IPS DF 6.9 (cell line): ENCODE measurements at places on chromosomes 4 and X.

GRCh38 chrX:114841051-114841450, 176.4 kb downstream of the IL13RA2 start:
- no peak for DNase-seq

GRCh38 chr4:85496126-85496849, 21.3 kb downstream of the ARHGAP24 start:
- DNase-seq, result no peak

- no peak for DNase-seq
Observed at GRCh38 chrX:45801554-45801953, 600.9 kb upstream of the DIPK2B start.

GRCh38 chr4:65600656-65601055, 69.6 kb downstream of the EPHA5 start:
- DNase-seq, result no peak

DNA sequence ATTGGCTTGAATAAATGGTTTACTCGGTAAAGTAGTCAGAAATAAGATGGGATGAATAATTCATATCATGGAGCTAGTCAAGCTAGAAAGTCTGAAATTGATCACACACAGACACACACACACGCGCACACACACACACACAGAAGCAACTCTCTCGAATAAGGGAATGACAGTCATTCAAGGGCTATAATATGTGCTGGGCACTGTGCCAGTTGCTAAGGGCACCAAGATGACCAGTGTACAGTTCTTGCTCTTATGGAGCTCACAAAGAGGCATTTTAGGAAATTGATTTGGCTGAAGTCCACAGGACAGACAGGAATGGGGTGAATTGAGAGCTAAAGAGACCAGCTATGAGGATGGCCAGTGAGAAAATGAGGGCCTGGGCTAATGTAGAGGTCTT, 34.2 kb upstream of the SH3D19 start:
- no peak for DNase-seq

GRCh38 chr4:167020410-167020809, 213.9 kb downstream of the SPOCK3 start:
- no peak for DNase-seq

GRCh38 chr4:156656896-156657295, 314.7 kb downstream of the PDGFC start:
- DNase-seq, result no peak

- DNase-seq, result no peak
Observed at GRCh38 chr4:42646013-42646784, 10.7 kb downstream of the ATP8A1 start.

- DNase-seq, result no peak
Observed at GRCh38 chr4:48774760-48775710, 5.0 kb downstream of the FRYL start.

- no peak for DNase-seq
Observed at GRCh38 chrX:29652484-29652883, 562.9 kb upstream of the MAGEB2 start.

DNA sequence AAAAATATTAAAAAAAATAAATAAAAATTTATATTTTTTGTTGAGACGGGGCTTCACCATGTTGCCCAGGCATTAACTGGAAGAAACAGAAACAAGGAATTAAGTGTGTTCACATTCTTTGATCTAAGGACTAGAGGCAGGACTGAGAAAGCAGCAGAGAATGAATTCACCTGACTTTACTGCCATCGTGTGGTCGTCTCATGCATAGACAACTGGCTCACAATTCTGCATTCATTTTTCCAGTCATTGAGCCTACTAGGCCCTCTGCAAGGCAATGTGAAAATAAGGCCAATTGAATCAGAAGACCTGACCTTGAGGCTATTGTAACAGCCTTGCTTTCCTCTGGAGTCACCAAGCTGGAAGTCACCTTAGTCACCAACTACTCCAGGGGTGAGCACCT, 37.4 kb downstream of the LHFPL1 start:
- peak; percentile 18 for DNase-seq

DNA sequence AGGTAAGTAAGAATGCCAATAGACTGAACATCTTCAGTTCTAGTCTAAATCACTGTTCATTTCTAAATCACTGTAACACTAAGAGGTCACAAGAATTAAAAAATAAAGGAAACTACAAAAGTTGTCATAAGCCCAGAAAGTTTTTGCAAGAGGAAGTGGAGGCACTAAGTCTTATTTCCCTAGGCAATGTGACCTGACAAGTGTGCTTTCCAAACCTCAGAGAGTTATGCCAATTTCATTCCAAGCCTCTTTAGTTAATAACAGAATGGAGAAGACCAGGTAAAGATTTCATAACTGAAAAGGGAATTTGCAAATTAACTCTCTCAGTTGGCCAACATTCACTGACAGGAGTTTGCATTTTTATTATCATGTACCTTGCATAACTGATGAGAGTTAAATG, 40.5 kb downstream of the BBS12 start:
- no peak for DNase-seq

- no peak for DNase-seq
Observed at GRCh38 chrX:130165181-130165702, 399 bp downstream of the AIFM1 start.
